ENCODE measurements at places on chromosomes 1 and 21. TPM values are rescaled to one million over a fixed set of nuclear protein-coding genes. Genes with fewer than 3 reads are reported as not detected.

Gene ITSN1
- total RNA-seq: 40.2 TPM

Gene OMA1
- 28.2 TPM for total RNA-seq

Gene LIN28A
- total RNA-seq: not detected

Gene TMEM54
- 29.4 TPM for total RNA-seq

Gene HMGN1
- total RNA-seq: 216 TPM

Gene CD101
- total RNA-seq: 0.14 TPM

Gene PAPPA2
- total RNA-seq: 9.3 TPM

Gene HS2ST1
- total RNA-seq: 22.0 TPM
